ENCODE measurements at places on chromosomes 5 and 9. TPM values are rescaled to one million over a fixed set of nuclear protein-coding genes. Genes with fewer than 3 reads are reported as not detected.

GRCh38 chr5:138289296-138289695 is 14.9 kb upstream of the GFRA3 start:
- DNase-seq, result no peak

GRCh38 chr9:130166399-130166798 is 5.8 kb upstream of the NCS1 start:
- no peak for DNase-seq

GRCh38 chr9:5671711-5672353 is 42.9 kb downstream of the RIC1 start:
- peak; percentile 29 for DNase-seq

- no peak for DNase-seq
Measured at GRCh38 chr5:169583101-169583423, 511 bp upstream of the SPDL1 start.

GRCh38 chr9:32603914-32604852 is 31.2 kb upstream of the NDUFB6 start:
- no peak for DNase-seq

DNA sequence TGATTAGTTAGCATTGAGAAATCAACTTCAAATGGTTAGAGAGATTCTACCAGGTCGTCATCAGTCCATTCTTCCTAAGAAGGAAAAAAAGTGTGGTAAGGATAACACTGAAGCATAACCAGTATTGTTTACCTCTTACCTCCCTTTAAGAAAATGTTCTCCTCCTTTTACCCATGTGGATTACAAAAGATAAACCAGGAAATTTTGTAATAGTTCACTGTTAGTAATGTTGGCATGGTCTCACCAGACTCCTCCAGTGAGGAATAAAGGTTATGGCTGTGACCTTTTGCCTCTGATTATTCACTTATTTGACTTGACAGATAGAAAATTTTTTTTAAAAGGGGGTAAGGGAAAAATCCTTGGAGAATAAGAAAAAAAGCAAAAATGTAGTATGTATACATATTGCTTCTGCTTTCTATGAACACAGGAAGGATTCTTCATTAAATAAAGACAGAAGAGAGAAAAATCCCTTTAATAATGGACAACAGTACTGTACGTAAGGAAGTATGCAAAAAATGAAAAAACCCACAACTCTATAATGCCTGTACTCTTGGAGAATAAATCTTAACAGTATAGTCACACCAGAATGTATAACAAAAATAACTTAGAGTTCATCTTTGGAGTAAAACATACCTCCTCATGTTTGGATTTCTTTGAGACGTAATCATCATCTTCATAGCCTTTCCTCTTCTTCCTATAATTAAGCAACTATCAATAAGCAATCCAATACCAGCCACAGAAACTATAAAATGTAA is 18.1 kb downstream of the CCNH start:
- DNase-seq, result peak; percentile 95

DNA sequence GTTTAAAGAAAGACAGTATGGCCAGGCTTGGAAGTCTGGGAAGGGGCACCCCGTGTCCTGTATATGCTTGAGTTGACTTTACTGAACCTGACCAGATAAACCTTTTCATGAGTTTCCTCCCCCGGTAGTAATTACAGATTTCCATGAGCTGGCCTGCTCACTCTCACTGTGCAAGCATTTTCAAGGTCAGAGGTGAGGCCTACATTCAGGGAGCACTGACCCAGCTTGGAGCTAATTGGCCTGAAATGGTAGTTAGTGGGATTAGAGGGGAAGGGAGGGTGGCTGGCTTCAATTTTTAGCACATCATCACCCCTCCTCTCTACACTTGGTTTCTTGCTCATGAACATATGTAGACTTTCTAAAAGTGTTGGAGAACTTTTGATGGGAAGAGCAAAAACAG is 99.2 kb downstream of the PSAT1 start:
- no peak for DNase-seq

DNA sequence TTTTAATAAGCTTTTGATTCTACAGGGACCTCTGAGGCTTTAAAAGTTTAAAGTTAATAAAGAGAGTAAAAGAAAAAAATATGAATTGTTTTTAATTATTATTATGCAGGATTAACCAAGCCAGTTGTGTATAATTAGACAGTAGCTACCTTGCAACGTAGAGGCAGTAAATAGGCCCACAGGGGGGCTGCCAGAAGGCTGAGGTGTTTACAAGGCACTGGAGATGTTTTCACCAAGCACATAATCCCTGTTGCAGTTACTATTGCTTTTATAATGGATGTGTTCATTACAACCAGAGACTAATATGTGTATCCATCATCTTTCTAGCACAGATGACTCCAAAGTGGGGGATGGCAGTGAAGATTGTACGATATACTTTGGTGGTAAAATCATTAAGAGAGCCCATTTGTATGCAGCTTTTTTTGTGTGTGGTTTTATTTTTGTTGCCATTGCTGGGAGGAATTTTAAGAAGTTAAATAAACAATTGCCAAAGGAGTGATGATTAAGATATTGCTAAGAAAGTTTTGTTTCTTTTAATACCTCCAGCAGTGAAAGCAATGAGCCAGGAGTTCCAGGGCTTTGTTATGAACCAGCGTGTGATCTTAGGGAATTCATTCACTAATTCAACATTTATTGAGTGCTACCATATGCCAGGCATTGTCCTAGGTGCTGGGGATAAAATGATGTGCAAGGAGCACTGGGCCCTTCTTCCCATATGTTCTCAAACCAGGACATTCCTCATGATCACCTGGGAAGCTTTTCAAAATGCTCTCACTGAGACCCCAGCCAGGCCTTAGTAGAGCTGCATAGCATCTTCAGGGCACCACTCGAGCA is 138.7 kb upstream of the EFNA5 start:
- DNase-seq, result peak; percentile 72

- peak; percentile 50 for DNase-seq
Measured at GRCh38 chr9:96317335-96317980, 15.5 kb upstream of the HSD17B3 start.

DNA sequence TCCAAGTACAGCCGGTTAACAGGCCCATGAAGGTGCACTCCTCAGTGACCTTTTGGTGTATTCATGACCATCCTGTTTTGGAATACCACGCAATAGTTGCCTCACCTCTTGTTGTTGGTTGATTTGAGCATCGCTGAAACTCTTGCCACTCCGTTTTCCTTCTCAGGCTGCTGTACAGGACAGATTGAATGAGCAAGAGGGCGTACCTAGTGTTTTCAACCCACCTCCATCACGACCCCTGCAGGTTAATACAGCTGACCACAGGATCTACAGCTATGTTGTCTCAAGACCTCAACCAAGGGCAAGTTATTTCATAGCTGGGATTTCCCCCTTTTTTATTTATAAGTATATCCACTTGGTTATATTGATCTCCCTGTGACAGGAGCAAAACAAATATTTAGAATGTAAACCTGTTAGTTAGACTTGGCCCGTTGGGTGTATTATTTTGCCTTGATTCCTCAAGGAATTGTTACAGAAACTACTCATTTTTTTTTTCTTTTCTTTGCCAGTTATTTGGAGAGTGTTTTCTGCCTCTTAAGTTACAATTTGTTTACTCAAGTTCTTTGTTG is 38.1 kb downstream of the FAF2 start:
- no peak for DNase-seq

- no peak for DNase-seq
Measured at GRCh38 chr5:175895686-175896102, 24.3 kb downstream of the CPLX2 start.

DNA sequence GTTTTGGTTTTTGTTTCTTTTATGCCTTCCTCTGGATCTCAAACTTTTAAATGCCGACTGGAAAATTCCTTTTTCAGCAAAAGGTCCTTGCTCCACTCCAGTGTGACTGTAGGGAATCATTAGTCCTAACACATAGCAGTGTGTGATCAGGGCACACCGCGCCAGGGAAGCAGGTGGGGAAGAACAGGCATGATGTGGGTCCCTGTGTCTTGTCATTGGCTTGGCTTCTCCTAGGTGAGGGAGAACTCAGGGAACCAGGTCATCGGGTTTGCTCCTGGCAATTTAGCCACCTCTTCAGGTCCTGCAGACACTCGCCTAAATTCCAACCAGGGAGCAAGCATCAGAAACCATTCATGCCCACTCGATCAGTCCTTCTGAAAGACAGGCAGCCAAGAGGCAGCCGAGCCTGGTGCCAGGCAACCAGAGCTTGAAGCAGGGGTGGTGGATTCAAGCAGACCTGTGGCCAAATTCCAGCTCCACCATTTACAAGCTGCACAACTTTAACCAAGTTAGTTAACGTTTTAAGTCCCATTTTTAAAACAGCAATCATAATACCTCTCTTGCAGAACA is 514.2 kb downstream of the BNC2 start:
- DNase-seq, result no peak

- no peak for DNase-seq
Measured at GRCh38 chr5:128825826-128826225, 139.5 kb upstream of the SLC27A6 start.

Gene SLC36A3
- not detected for total RNA-seq

Gene MAMDC4
- 6.8 TPM for total RNA-seq

Gene ENHO
- total RNA-seq, result not detected

Gene SEMA4D
- total RNA-seq, result 6.9 TPM

Gene AHRR
- 2.4 TPM for total RNA-seq

Gene CDC20B
- total RNA-seq, result not detected

Gene QRFP
- not detected for total RNA-seq

Gene C9orf72
- total RNA-seq, result 7.4 TPM

Gene MED7
- 20.8 TPM for total RNA-seq

Gene SPINK13
- 1.8 TPM for total RNA-seq

Gene CER1
- not detected for total RNA-seq

Data from renal cortical epithelial cell (primary cell).